ENCODE measurements at places on chromosomes 5 and 9.

DNA sequence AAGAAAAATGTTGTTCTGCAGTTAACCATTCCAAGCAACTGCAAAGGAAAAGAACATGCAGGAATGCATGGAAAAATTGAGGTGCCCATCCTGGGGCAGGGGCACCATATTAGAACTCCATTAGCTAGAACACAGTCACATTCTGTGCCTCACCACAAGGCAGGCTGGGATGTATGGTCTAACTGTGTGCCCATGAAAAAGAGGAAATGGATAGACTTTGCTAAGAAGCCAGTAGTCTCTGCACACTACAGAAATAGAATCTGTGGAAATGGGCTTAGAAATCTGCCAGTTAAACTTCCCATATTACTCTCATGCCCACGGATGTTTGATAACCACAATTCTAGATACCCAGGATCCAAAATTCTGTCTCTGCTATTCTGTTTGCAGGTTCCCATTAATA lies 423.8 kb upstream of the SMARCA2 start:
- DNase-seq = no peak

DNA sequence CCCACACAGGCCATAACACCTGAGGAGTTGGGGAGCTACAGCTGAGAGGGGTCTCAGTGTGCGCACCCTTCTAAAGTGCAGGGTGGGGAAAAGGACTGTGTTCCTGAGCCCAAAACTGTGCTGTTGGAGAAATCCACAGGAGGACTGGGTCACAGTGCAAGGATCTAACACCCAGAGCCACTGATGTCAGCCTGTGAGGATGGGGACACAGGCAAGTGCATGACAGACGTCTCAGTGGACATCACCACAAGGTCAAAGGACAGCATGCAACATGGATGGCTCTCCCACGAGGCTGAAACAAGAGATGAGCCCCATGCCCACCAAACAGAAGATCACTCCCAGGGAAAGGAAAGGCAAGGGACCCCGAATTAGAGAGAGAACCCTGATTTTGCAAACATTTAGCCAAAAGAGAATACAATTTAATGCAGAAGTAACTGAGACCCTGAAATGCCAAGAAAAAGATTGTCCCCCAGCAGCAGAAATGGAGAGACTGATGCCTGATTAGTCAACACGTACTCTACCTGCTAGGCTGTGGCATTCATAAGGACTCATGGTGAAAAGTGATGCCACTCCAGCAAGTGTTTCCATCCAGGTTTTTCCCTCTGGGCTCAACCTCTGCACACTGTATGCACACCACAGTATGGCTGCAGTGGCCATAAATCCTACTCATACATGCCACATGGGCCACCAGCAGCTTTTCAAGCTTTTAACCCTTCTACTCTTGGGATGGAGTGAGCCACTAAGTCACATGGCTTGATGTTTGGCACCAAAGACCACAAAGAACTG lies 14.2 kb downstream of the KLF9 start:
- DNase-seq = no peak

DNA sequence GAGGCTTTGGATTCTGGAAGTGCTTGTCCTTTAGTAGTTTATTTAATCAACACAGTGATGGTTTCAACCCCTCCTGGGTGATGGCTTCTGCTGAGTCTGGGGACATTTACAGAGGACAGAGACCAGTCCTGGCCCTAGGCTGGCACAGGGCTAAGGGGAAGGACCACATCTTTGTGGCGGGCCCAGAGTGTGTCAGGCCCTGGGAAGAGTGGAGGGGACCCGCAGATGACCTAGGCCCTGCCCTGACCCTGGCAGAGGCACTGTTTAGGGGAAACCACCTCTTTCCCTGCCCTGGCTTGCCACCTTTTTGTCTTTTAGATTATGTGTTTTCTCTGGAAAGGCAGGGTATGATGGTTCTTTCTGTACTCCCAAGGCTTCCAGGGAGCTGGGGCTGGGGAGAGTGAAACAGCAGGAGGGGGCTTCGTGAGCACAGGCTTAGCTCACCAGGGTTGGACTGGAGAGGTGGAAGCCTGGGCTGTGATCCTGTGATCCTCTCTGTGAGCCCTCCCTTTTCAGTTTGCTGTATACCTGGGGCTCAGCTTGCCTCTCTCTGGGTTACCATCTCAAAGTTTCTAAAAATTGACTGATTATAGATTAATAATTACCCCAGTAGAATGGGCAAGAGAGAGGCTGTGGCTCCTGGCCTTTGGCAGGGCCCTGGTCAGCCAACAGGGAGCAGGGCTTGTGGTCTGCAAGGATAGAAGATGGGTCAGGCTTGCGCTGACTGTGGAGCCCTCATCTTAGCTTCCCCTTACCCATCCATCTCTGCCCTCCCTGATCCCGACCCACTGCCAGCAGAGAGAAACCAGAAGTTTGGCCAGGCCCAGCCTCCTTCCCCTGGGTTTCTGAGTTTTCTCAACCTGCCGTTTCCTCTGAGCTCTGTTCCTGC lies 1.7 kb upstream of the SYNPO start:
- DNase-seq = no peak

- no peak for DNase-seq
Measured at GRCh38 chr5:23319901-23320300, 187.5 kb upstream of the PRDM9 start.

DNA sequence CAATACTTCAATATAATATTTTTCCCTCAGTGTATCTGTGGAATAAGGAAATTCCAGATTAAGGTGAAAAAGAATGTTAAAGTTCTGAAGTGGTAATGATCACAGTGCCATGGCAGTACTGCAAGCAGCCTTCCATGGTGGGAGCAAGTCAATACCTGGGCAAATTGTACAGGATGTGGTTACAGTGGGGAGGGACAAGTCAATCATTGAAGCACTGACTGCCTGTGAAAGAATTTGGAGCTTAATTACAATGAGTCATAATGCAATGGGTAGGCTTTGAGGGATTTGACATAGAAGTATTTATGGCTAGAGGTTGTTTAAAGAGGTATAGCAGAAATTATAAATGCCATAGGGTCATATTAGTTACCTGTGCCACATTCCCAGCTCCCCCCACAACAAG lies 786.5 kb upstream of the ACO1 start:
- no peak for DNase-seq

DNA sequence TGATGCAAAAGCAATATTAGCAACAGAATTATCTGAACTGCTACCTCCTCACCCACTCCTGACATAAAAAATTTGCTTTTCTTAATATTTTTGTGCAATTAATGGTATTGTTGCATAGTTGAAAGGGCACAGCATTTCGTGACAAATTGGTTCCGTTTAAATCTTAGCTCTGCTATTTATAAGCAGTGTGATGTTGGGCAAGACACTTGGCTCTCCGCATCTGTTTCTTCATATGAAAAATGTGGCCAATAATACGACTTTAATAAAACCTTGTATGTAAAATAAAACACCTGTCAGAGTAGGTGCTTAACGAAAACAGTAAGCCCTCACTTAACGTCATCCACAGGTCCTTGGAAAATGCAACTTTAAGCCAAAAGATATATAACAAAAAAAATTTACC lies 4.2 kb downstream of the TMEM167A start:
- DNase-seq = no peak

DNA sequence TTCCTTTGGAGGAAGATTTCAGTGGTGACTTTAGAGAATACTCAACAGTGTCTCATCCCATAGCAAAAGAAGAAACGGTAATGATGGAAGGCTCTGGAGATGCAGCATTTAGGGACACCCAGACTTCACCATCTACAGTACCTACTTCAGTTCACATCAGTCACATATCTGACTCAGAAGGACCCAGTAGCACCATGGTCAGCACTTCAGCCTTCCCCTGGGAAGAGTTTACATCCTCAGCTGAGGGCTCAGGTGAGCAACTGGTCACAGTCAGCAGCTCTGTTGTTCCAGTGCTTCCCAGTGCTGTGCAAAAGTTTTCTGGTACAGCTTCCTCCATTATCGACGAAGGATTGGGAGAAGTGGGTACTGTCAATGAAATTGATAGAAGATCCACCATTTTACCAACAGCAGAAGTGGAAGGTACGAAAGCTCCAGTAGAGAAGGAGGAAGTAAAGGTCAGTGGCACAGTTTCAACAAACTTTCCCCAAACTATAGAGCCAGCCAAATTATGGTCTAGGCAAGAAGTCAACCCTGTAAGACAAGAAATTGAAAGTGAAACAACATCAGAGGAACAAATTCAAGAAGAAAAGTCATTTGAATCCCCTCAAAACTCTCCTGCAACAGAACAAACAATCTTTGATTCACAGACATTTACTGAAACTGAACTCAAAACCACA lies 67.4 kb downstream of the VCAN start:
- DNase-seq = no peak

GRCh38 chr5:52886206-52886605 lies 98.5 kb downstream of the ITGA1 start:
- DNase-seq = no peak

- DNase-seq = no peak
Measured at GRCh38 chr5:15796096-15796495, 296.1 kb downstream of the FBXL7 start.

- no peak for DNase-seq
Measured at GRCh38 chr9:31774571-31774970, 609.9 kb upstream of the ACO1 start.

GRCh38 chr5:148446611-148447010 lies 62.9 kb downstream of the FBXO38 start:
- no peak for DNase-seq

- DNase-seq = no peak
Measured at GRCh38 chr9:35516479-35516878, 26.6 kb downstream of the RUSC2 start.

DNA sequence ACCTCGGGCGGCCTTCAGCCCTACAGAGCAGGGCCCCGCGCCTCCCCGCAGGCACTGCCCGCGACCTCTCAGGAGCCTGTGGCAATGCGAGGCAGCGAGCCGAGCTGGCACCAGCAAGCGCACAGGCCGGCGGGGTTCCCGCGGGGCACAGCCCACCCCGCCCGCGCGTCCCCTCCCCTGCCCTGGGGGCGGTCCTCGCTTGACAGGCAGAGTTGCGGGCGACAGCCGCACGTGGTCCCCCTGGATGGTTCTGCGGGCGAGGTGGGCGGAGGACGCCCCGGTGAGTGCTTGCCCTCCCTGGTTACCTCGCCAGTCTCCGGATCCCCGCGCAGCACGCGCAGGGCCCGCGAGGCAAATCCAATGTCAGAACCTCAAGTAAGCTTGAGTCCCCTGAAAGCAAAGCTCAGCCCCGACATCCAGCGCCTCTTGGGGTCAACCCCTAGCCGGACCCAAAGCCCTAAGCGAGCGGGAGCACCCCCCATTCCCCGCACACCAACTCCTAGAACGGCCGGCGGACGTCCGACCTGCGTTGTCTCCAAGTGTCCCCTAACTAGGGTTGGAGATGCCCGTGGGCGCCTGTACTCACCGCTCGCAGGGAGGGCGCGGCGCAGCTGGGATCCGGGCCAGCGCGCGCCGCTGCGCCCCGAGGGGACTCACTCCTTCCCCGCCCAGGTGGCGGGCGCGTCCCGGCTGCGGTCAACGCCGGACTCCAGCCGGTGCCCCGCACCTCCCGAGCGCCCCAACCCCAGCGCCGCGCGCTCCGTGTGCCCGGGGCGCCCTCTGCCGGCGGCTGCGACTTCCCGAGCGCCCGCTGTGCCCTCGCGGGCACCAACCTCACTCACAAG lies at the start of gene DRD1:
Gene DRD1, minus strand, starts transcription at position 123 of the 845 bp plus-strand sequence. CDS start 1,083 bp downstream, outside the sequence.
- DNase-seq = peak; percentile 56

- DNase-seq = no peak
Measured at GRCh38 chr5:110768138-110768860, 29.5 kb downstream of the SLC25A46 start.

DNA sequence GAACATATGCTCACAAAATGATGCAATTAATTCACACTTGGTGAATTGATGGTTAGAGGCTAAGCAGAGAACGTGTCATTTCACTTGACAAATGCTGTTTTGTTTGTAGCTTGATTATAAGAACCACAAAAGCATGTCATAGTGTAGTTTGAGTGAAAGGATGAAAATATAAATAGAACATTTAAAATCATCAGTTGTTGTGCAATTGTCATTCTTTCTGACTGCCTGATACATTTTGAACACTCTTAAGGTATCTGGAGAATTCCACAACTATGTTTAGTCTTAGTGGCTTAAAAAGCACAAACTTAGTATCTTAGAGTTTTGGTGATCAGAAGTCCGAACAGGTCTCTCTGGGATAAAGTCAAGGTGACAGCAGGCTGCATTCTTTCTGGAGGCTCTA lies 129.4 kb downstream of the BASP1 start:
- no peak for DNase-seq

- DNase-seq = no peak
Measured at GRCh38 chr5:108858959-108859358, 111.3 kb downstream of the FER start.

- DNase-seq = no peak
Measured at GRCh38 chr5:154241021-154241420, 50.5 kb downstream of the GALNT10 start.

GRCh38 chr9:95666785-95667155 lies 150.0 kb upstream of the PTCH1 start:
- no peak for DNase-seq

- DNase-seq = no peak
Measured at GRCh38 chr9:116060631-116061030, 93.0 kb upstream of the PAPPA start.

- no peak for DNase-seq
Measured at GRCh38 chr9:114902786-114903524, 27.4 kb downstream of the TNFSF8 start.

- DNase-seq = no peak
Measured at GRCh38 chr9:133788819-133789717, 50.9 kb upstream of the SARDH start.

- DNase-seq = no peak
Measured at GRCh38 chr5:139155333-139155732, 42.8 kb downstream of the SIL1 start.

GRCh38 chr5:71719063-71719964 lies at the start of gene CARTPT:
CARTPT (plus strand) TSS chr5:71719275; CDS start chr5:71719294, 19 bp downstream.
- no peak for DNase-seq

DNA sequence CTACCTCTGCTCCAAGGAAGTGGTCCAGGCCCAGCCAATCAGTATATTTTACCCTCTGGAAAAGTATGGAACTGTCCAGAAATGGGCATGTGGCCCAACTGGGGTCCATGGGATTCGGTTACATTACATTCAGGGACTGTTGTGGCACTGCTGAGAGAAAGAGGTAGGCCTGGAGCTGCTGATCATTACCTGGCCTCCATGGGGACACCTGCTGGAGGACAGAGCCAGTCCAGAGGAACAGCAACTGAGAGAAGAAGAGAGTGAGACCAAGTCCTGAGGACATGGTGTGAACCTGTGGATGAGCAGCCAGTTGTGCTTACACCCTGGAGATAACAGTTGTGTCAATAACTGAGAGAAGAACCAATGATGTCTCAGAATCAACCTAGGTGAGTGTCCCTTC lies 48.2 kb downstream of the HMHB1 start:
- no peak for DNase-seq

GRCh38 chr5:34976347-34976746 lies 47.0 kb downstream of the DNAJC21 start:
- DNase-seq = no peak

- no peak for DNase-seq
Measured at GRCh38 chr9:11011696-11012095, 398.9 kb upstream of the PTPRD start.

GRCh38 chr5:98004463-98004862 lies 769.0 kb upstream of the RGMB start:
- DNase-seq = no peak

- DNase-seq = no peak
Measured at GRCh38 chr9:72557549-72557948, 36.1 kb downstream of the TMC1 start.

Measured in NCI-H748 treated with DMSO at 0.1 percent for 48 hours (cell line).